Activated CD8-positive, alpha-beta memory T cell treated with anti-CD3 and anti-CD28 coated beads for 48 hours (primary cell): ENCODE measurements at places on chromosomes 2 and 18.

DNA sequence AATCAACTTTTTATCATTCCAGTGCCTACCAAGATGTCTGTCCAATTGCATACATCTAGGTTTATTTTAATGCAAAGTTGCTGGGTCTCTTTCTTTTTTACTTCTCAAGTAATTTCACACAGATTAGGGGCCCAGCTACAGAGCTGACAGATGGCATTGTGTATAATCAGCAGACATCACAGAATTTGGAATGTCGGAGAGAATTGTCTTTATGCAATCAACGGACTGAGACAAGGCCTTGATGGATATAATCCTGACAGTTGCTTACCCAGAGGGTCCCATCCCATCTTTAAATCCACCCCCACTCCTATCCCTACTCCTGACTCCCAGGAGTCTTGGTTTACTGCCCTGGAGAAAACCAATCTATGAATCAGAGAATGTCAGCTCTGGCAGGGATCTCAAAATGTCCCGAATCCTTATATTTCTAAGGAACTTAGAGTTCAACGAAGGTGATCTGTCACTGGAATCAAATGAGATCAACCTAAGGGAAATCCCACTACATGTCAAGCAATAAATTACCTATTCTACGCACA is 142.0 kb downstream of the LRATD1 start:
- DNase-seq = no peak

DNA sequence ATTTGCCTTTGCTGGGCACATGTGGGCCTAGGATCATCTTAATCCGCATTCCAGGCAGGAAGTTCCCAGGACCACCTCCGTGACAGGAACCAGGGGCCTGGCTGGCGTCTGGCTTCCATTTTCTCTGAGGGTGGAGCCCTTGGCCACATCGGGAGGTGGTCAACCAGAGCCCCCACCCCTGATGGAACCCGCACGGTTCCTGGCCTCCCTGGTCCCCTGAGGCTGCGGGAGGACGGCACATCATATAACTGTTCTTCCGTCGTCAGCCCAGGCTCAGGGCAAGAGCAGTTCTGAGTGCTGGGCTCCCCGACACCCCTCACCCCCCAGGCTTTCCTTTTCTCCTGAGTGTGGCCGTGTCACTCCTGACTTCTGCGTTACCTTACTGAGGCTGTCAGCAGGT is 13.5 kb downstream of the ESPNL start:
- DNase-seq = no peak

GRCh38 chr2:186590759-186591505 is 1.1 kb downstream of the ITGAV start:
- no peak for DNase-seq

DNA sequence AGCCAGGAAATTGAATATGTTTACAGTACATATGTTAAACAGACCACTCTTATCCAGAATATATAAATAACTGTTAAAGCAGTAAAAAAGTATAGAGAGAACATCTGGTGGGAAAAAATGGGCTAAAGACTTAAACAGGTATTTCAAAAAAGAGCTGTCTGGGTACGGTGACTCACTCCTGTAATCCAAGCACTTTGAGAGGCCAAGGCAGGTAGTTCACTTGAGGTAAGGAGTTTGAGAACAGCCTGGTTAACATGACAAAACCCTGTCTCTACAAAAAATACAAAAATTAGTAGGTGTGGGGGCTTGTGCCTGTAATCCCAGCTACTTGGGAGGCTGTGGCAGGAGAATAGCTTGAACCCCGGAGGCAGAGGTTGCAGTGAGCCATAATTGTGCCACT is 171.4 kb upstream of the FSIP2 start:
- no peak for DNase-seq

- no peak for DNase-seq
Observed at GRCh38 chr2:239858179-239858578, 167.0 kb downstream of the NDUFA10 start.

DNA sequence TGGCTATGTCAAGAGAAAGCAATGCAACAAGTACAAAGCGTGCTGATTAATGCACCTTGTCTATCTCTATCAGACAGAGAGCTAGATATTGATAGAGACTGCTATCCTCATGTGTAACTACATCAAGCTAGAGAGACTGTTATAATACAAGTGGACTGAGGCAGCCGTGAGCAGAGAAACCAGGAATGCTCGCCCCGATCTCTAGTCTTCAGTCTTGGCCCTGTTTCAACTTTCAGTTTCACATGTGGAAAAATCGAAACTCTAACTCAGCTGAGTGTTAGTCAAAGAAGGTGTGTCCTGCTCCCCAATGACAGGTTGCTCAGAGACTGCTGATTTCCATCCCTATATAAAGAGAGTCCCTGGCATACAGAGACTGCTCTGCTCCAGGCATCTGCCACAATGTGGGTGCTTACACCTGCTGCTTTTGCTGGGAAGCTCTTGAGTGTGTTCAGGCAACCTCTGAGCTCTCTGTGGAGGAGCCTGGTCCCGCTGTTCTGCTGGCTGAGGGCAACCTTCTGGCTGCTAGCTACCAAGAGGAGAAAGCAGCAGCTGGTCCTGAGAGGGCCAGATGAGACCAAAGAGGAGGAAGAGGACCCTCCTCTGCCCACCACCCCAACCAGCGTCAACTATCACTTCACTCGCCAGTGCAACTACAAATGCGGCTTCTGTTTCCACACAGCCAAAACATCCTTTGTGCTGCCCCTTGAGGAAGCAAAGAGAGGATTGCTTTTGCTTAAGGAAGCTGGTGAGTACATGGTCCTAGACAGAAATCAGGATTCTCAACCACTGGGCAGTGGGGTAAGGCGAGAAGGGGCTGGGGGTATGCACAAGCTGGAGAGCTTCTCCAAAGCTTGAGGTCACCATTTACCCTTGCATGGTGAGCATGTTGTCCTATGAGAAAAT is at the start of gene RSAD2:
Gene RSAD2, plus strand, starts transcription at position 376 of the 903 bp plus-strand sequence. Its CDS starts 24 bp downstream, at position 400.
- DNase-seq = no peak

DNA sequence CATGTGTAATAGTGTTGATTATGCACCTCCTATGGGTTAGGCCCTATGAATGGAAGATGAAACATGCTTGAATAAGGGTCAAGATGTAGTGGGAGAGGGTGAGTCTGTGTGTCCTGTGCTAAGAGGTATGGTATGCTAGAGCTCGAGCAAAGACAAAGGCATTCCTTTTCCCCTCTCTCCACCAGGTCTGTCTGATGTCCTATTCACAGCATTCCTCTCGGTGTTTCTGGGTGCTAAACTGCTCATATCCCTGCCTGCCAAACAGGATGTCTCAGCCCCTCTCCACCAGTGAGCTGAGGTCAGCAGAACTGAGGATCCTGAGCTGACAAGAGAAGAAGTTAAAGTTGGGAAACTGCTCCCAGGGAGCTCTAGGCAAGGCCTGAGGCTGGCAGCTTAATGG is 344.9 kb downstream of the TSN start:
- DNase-seq = no peak

GRCh38 chr2:8606226-8606625 is 75.6 kb upstream of the ID2 start:
- no peak for DNase-seq

DNA sequence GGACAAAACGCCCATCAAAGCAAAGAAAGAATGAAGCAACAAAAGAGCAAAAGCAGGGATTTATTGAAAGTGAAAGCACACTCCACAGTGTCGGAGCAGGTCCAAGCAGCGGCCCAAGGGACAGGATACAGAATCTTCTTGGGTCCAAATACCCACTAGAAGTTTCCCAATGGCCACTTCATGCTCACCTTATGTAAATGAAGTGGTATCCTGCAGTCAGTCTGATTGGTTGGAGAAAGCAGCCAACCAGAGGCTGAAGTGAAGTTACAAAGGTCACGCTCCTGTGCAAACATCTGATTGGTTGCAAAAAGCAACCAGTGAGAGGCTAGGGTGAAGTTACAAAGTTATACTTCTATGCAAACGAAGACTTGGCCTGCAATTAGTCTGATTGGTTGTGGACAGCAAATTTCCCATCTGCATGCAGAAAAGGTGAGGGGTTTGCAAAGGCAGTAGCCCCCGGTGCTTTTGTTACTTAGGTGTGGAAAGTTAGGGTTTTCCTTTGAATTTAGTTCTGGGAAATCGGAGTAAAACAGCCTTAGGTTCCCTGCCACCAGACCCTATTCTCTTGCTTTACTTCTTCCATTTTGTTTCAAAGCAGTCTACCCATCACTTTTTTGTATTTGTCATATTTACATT is 12.9 kb downstream of the DUSP19 start:
- DNase-seq = no peak

DNA sequence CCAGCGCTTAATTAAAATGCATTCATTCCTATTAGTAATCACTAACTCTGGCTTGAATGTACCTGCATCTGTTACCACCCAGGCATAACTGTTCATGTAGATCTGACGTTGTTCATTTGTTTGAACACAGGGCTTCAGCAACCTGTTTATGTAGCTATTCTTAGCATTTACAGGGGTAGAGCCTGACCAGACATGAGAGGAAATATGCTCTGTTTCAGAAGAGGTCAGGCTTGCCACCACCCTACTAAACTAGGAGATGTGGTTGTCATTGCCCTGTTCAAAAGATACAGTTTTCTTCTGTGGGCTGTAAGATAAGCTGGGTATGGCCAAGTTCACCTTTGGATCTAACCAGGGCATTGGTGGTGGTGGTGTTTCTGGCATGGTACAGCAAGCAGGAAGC is 8.8 kb downstream of the MGAT5 start:
- no peak for DNase-seq

GRCh38 chr2:220469201-220469600 is 841.8 kb downstream of the SLC4A3 start:
- DNase-seq = no peak

GRCh38 chr18:46469186-46469915 is 187.7 kb downstream of the LOXHD1 start:
- DNase-seq = no peak

- no peak for DNase-seq
Observed at GRCh38 chr2:120830096-120830830, 94.6 kb downstream of the GLI2 start.

GRCh38 chr2:123738643-123739042 is 286.4 kb upstream of the CNTNAP5 start:
- DNase-seq = no peak

DNA sequence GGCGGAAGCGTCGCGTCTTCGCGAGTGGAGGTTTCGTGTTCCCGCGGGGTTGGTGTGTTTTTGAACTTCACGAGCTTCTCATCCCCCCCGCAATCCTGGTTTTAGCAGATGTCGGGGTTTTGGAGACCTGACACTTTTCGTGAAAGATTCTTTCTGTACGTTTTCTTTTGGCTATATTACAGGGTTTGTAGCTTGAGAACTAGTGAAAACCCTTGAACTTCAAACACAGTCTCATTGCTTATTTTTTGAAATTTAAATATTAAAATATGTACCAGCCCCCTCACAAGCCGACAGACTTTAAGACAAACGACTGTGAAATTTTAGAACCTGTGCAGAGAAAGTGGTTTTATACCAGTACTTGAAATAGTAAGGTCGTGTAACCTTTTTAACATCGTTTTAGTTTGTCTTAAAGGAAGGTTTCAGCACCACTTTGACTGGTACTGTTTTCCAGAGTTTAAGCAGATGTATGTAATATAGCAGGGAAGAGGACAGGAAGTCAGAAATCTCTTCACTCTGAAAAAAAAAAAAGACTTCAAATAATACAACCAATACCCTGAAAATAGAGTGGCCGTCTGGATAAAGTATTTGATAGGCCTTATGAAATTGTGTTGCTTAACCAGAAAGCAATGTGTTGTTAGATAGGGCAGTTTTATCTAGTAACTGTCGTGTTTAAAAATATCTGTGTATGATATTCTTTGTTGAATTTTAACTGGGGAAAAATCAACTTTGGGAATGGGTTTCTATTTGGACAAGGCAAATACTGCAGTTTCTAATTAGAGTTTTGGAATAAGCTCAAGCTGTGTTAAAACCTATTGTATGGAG is 1.4 kb downstream of the SPATS2L start:
- DNase-seq = no peak

DNA sequence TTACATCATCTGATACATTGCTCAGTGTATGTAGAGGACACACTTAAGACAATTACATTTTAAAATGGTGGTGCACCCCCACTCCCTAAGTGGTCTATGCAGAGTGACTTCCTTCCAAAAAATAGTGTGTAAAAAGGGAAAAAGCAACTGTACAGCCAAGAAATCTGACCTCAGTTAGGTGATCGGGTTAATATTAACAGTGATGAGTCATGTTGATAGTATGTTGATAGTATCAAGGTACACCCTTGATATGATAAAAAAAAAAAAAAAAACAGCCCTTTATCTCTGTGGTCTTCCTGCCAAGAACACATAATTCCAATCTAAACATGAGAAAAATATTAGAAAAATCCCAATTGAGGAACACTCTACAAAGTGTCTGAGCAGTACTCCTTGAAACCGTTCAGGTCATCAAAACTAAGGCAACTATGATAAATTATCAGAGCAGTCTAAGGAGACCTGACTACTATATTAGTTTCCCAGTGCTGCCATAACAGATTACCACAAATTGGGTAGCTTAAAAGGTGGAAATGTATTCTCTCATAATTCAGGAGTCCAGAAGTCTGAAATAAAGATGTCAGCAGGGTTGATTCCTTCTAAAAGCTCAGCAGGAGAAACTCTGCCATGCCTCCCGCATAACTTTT is 171.9 kb downstream of the ARHGAP28 start:
- no peak for DNase-seq

GRCh38 chr18:60082790-60083189 is 183.0 kb downstream of the PMAIP1 start:
- DNase-seq = no peak

DNA sequence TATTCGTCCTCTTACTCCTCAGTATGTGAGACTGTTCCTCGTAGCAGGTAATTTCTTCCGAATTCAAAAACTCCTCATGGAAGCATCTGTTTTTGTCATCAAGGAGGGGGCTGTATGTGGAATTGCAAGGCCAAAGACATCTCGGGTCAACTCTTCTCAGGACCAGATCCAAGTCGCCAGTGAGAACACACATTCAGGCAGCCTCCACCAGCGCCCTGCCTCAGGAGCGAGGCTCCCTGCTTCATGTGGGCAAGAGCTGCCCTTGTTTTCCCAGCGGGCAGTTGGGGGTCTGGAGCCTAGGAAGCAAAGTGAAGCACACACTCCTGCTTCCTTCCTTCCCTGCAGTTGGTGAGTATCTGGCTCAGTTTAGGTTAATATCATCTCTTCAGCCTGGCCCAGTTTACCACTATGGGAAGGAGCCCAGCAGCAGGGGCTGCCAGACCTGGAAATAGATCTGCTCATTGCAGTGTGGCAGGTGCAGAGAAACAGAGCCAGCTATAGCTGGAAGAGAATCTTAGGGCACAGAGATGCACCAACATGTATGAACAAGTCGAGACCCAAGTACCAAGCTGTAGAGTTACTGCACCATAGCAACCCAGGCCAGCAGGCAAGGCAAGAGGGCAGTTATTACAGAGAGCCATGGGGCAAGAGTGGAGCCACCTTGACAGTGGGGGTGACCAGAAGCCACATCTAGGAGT is 25.3 kb downstream of the TMEM127 start:
- no peak for DNase-seq

GRCh38 chr2:224909885-224910573 is 132.2 kb downstream of the DOCK10 start:
- DNase-seq = no peak

GRCh38 chr2:42698940-42699339 is 65.0 kb downstream of the OXER1 start:
- DNase-seq = no peak

- no peak for DNase-seq
Observed at GRCh38 chr2:161979490-161979889, 94.5 kb downstream of the DPP4 start.
